ENCODE measurements at places on chromosomes 11 and 22.

DNA sequence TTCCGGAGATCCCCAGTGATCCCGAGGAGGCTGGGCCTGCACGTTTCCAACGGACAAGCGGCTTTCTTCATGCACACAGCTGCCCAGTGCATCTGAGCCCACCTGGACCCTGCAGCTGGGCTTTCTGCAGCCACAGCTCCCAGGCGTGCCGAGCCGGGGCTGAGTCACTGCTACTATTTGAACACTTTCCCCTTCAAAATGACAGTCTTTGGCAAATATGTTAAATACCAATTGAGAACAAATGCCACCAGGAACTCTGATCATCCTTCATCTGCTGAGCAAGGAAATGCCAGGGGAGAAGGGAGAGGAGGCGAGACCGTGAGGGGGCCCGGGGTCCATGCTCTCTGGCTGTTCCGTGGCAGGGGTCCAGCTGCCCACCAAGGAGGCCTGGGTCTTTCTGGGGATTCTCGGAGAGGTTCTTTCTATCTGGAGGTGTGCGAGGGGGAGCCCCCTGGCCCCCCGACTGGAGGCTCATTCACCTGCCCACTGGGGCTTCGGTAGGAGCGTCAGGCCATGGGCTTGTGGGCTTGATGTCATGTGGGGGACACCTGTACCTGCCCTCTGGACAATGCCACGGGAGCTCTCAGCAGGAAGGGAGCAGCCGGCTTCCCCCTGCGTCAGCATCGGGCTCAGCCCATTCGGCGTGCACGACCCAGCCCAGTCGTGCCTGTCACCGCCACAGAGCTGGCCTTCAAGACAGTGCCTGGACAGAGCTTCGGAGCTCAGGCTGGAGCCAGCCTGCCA, 159.6 kb downstream of the CTTN start:
- DNase-seq = no peak

DNA sequence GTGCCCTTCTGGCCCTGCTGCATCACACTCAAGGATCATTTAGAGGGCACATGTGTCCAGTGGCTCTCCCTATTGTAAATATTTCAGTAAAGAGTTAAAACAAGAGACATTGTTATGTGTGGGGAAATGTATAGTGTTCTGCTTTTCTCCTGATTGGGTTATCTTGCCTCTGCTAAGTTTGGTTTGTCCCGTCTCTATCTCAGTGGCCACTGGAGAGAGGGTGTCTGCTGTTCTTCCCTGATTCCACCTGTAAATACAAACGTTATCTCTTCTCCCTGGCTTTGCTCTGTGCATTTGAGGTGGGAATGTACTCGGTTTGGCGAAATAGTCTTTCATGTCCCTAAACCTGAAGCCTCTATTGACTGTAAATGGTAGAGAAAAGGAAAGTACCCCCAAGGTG, 6.3 kb downstream of the MIEF1 start:
- DNase-seq = no peak

- no peak for DNase-seq
Measured at GRCh38 chr11:17169876-17170275, 37.9 kb downstream of the PIK3C2A start.

GRCh38 chr11:23023319-23023718, 163.0 kb upstream of the CCDC179 start:
- no peak for DNase-seq

DNA sequence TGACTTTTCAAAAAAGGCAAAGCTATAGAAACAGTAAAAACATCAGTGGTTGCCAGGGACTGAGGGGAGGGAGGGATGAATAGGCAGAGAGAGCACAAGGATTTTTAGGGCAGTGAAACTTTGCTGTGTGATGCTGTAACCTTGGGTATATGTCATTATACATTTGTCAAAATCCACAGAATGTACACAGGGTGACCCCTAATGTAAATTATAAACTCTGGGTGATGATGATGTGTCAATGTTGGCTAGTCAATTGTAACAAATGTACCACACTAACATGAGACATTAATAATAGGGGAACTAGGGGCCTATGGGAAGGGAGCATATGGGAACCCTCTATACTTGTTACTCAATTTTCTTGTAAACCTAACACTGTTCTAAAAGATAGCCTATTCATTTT, 24.8 kb downstream of the RIBC2 start:
- DNase-seq = no peak

DNA sequence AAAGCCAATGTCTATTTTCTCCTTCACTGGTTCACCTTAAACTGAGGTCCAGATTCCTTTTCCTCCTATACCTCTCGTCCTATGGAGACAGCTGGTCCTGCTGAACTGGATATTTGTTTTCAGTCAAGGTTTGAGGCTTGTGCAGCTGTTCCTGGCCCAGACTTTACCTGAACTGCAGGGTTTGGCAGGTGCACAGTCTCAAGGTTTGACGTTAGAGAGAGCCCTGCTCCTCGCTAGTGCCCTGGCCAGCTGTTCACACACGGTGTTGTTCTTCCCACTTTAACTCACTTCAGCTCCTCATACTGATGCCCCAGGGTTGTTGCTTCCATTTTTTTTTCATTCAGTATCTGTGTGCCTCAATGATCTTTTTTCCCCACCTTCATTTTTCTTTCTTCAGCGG, 74.0 kb upstream of the TTC12 start:
- no peak for DNase-seq

- DNase-seq = no peak
Measured at GRCh38 chr11:74534216-74534945, 40.9 kb upstream of the LIPT2 start.

GRCh38 chr11:19905280-19905853, 192.7 kb downstream of the NAV2 start:
- peak; percentile 33 for DNase-seq

GRCh38 chr11:116643521-116643920, 129.3 kb downstream of the BUD13 start:
- no peak for DNase-seq

- no peak for DNase-seq
Measured at GRCh38 chr11:67691149-67691548, 16.7 kb upstream of the ALDH3B2 start.

GRCh38 chr11:47409440-47410369, 1.3 kb downstream of the SLC39A13 start:
- no peak for DNase-seq

GRCh38 chr11:910044-910588, 494 bp downstream of the CHID1 start:
- DNase-seq = no peak

DNA sequence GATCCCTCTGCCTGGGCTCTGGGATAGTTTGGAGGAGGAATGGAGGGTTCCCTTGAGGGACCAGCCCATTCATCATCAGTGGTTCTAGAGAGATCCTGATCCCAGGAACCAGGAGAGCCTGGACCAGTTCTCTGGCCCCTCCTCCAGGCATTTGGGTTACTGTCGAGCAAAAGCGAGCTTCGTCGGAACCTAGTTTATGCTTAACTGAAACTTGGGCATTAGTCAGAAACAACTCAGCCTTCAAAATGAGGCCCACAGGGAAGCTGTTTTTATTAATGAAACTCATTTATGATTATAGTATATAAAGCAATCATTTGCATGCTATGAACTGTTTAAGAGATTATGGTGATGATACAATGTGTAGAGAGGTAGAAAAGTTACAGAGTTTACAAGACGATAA, 61.4 kb downstream of the LIF start:
- no peak for DNase-seq

- no peak for DNase-seq
Measured at GRCh38 chr22:49415151-49415951, 412.3 kb downstream of the BRD1 start.

- peak; percentile 74 for DNase-seq
Measured at GRCh38 chr11:68212421-68213134, 518 bp downstream of the KMT5B start.

- DNase-seq = no peak
Measured at GRCh38 chr11:27025312-27025955, 15.2 kb upstream of the BBOX1 start.

DNA sequence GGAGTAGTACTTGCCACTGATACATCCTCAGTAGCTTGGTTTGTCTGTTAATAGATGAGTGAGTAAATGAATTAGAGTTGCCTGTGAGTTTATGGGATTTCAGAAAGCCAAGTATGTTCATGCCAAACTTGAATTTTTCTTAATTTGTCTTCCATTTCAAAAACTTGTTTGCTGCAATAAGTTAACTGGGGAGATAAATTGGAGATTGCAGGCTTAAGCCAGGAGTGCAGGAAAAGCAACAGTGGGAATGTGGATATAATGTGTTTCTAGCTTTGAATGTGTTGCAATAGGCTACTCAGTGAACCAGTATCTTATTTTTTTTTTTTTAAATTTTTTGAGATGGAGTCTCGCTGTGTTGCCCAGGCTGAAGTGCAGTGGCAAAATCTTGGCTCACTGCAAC, 8.2 kb downstream of the OSBP2 start:
- DNase-seq = no peak

DNA sequence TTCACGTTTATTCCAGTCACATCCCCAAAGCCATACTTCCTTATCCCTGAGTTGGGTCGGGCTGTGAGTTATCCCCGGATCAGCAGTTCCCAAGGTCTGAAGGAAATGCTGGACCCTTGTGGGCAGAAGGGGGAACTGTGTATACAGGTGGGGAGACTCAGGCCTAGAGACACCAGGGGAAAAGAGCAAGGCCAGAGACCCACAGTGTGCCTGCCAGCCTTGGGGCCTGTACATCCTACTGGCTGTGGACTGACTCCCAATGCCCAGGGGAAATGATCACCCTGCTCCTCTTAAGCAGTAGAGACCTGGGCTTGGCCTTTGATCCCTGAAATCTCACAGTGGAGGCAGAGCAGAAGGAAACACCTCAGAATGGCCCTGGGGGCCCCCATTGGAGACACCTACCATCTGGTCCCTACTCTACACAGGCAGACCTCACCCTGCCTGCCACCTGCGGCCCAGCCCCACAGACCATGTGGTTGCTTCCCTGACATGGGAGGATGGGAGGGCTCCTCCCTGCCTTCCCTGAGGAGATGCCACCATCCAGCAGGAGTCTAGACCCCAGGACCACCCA, 1.3 kb downstream of the SELENOM start:
- no peak for DNase-seq

GRCh38 chr11:63817758-63818498, 4.7 kb downstream of the SPINDOC start:
- DNase-seq = no peak

GRCh38 chr22:28981818-28982499, 79.7 kb downstream of the C22orf31 start:
- no peak for DNase-seq

DNA sequence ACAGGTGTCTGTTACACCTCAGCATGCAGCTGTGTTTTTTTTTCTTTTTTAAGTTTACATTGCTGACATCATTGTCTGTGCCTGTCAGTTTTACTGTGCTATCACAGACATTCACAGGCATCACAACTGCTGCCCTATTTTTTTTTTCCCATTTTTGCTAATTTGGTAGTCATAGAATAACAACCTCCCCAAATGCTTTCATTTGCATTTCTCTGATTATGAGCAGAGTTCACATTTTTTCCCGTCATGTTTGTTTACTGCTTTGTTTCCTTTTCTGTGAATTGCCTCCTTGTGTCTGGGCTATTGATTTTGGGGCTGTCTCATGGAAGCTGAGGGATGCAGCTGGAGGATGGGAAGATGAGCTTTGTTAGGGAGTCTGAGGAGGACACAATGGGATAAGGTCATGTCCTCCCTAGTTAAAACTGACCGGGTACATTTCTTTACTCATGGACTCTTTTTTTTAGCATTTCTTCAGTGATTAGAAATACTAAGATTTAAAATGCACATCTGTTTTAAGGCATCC, 155.1 kb downstream of the LDLRAD3 start:
- DNase-seq = no peak

GRCh38 chr22:24305260-24305692, 34.6 kb downstream of the SPECC1L start:
- no peak for DNase-seq

DNA sequence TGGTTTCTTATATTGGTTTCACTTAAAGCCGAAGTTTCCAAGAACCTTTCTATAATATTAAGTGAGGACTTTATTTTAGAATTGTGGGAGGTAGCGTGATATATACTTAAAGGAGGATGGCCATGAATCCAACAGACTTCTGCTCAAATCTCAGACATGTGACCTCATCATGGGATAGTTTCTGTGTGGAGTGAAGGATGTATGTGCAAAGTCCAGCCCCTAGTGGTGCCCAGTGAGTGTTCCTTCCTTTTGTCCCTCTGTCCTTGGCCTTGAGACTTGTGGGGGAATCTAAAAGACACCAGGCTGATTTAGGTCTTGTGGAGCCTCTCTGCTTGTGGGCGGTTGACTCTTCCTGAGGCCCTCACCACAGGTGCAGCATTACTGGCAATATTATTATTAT, 43.7 kb downstream of the BARX2 start:
- DNase-seq = no peak

GRCh38 chr11:114016986-114017385, 42.1 kb downstream of the HTR3A start:
- no peak for DNase-seq

GRCh38 chr11:62573006-62573591, 592 bp downstream of the EEF1G start:
- DNase-seq = no peak

DNA sequence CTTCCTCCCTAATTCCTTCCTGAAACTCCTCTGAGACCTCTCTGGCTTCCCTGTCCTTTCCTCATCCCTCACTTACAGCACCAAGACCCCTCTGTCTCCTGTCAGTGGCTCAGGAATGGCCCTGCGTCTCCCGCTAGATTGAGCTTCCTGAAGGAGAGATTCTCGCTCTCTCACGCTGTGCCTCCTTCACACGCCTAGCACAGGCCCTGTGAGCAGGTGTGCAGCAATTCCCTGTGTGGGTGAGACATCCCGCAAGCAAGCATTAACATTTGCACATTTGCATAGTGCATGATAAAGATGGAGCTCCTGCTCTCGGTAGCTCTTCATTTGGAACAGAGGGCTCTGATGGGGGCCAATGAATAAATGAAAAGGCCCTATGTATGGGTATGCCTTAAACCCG, 159.8 kb downstream of the ADAMTS15 start:
- no peak for DNase-seq

- DNase-seq = no peak
Measured at GRCh38 chr11:65962141-65962564, 619 bp downstream of the SART1 start.

DNA sequence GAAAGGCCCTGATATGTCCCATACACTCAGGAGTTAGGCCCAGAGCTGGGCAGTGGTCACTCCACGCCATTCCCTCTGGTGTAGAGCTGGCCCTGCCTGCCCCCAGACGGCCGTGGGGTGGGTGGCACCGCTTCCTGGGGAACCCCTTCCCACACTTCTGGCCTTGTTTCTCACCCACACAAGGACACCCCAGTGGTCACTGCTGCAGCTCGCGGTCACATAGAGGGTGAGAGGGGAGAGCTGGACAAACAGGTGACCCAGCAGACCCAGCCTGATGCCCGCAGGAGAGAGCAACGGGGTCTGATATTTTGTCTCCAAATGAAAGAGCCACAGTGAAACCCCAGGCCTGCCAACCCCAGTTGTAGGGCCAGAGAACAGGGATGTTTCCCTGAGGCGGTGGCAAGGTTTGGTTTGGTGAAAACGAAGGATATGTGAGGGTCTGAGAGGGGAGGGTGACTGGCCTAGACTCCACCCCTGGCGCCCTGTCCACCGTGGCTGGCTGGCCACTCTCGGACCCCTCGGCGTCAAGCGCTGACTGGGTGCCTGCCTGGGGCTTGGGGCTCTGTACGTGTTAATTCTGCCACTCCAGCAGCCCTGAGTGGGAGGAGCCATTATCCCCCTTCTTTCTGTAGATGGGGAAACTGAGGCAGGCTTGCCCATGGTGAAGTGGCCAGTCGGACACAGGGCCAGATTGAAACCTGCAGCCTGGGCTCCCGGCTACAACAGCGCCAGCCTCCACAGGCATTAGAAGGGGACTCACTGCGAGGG, 71.0 kb upstream of the PPARA start:
- no peak for DNase-seq

- no peak for DNase-seq
Measured at GRCh38 chr11:69866648-69867047, 47.4 kb upstream of the FGF3 start.

GRCh38 chr22:20249797-20250354, 18.2 kb downstream of the RTN4R start:
- no peak for DNase-seq
